ENCODE measurements at places on chromosomes 5 and 9.

GRCh38 chr5:78095125-78095524 is 199.4 kb downstream of the AP3B1 start:
- peak; percentile 64 for DNase-seq

GRCh38 chr5:26807231-26808199 is 230.9 kb downstream of the CDH9 start:
- no peak for DNase-seq

DNA sequence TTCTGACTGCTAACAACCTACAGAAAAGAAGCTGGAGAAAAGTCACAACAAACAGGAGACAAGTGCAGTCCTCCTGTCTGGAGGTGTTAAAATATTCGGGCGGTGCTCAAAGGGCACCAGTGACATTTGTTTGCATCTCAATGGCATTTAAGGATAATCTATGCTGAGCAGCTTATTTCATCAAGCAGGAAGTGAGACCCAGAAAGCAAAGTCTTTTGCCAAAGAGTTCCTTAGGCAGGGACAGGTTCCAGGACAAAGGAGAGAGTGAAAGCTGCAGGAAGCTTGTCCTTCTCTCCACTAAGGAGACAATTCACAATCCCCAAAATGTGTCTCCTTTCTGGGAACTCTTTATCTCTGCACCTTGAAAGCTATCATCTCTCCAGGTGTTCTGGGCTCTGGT is 38.7 kb upstream of the CDK20 start:
- DNase-seq: no peak

DNA sequence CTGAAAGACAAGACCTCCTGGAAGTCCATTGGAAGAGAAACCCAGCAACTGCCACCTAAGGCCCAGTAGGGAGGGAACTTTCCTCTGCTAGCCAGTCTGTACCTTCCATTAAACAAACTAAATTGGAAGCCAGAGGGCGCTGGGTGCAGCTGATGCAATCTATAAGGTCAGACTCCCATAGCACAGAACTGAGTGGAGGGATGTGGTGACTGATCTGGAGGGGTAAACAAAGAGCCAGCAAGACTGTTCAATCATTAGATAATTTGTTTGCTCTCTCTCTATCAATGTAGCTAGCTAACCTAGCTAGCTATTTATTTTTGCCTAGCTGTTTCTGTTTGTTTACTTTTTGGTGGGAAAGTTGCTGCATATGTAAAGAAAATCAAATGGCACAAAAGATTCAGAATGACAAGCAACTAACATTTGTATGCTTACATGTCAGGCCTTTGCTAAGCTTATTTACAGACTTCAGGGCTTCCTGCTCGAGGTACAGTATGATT is 291.8 kb upstream of the DAB2 start:
- peak; percentile 97 for DNase-seq

DNA sequence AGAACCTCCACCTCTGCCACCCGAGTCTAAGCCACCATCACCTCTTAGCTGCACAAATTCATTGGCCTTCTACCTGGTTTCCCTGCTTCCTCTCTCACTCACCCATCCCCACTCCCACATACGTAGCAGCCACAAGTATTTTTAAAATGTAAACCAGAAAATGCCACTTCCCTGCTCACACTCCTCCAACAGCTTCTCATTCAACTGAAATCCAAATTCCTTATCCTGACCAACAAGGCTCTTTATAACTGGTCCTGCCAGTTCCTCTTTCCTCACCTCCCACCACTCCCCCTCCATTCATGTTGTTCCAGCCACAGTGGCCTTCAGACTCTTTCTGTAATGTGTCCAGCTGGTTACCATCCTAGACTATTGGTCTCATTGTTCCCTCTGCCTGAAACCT is 25.0 kb upstream of the PALM2AKAP2 start:
- peak; percentile 68 for DNase-seq

GRCh38 chr9:129414377-129414992 is 206.4 kb downstream of the C9orf50 start:
- peak; percentile 55 for DNase-seq

GRCh38 chr5:5384660-5385330 is 37.7 kb upstream of the ICE1 start:
- DNase-seq: no peak

DNA sequence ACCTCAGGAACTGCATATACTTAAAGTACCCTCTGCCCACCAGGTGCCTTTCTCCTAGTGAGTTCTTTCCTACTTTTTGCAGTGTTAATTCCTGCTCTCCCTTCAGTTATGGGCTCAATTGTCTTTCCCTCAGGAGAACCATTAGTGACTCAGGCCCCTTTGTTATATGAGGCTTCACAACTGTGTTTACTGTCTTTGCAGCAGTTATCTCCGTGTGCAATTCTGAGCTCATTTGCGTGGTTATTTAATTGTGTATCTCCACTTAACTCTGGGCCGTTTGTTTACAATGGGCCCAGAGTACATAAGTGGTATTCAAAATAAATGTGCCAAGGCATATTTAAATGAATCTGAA is 9.6 kb downstream of the FBXO38 start:
- DNase-seq: no peak

- no peak for DNase-seq
Measured at GRCh38 chr5:157389103-157389502, 70.9 kb upstream of the NIPAL4 start.

GRCh38 chr9:122322553-122322952 is 48.3 kb upstream of the PTGS1 start:
- no peak for DNase-seq

DNA sequence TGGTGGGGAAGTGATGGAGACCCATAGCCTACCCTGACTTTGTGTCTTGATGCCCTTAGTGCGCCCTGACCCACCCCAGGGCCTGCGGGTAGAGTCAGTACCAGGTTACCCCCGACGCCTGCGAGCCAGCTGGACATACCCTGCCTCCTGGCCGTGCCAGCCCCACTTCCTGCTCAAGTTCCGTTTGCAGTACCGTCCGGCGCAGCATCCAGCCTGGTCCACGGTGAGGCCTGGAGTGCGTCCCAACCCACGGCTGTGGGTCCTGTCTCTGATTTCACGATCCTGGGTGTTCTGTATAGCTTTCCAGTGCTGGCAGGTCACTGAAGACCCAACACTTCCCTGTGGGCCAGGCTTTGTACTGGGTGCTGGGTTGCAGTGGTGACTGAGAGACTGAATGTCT is 4.0 kb downstream of the CCL27 start:
- DNase-seq: no peak

DNA sequence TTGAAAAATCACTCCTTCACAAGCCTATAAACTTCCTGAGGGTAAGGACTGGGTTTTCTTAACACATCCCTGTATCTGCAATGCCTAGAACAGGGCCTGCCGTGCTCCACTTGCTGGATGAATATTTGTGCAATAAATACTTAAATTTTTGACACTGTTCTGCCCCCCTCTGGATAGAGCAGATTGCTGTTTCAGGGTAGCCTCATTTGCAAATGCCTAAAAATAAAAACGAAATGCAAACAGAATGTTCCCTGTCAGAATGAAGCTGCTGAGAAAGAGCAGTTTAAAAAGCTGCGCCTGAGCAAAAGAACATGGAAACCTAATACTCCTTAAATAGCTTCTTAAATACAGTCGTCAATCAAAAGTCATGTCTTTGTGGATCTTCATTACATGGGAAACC is 385.3 kb downstream of the PRELID2 start:
- DNase-seq: no peak

DNA sequence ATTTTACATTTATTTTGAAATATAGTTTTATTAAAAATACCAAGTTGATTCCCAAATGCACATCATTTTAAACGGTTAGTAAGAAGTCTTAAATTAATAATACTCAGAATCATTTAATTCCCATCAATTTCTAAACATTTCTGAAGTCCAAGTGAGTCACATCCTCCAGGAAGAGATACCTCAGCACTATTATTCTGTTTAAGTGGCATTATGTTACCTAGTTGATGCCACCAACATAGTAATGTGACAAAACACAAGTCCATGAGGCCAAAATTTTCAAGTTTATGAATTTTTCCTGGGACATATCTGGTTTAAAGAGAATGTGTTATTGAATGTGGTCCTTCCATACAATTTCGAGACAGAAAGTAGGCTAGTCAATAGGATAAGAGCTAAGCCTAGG is 1348.3 kb upstream of the CDH9 start:
- no peak for DNase-seq

- DNase-seq: no peak
Measured at GRCh38 chr5:80442742-80443141, 34.9 kb downstream of the ZFYVE16 start.

GRCh38 chr5:120091376-120091948 is 372.6 kb upstream of the PRR16 start:
- no peak for DNase-seq

- no peak for DNase-seq
Measured at GRCh38 chr5:33074548-33074947, 363.4 kb downstream of the NPR3 start.

- no peak for DNase-seq
Measured at GRCh38 chr9:136004712-136005111, 43.5 kb upstream of the UBAC1 start.
